GM23338 (cell line): ENCODE measurements at places on chromosomes 12 and 14.

DNA sequence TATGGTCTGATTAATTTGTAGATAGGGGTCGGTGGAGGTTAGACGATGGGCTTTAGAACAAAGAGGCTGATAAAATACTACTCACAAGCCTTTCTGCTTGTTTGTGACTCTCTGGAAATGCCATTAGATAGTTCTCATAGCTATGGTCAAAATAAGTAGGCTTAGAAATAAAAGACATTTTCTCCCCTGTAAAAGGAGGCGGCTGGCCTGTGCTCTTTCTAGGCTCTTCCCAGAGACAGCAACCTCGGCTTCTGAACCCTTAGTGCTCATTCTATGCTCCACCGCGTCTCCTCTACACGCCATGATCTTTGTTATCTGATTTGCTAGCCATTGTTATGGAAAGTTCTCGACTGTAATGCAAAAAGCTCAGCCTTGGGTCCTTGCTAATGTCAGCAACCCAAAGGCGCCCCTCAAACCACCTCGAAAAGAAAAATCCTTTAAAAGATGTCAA lies 64.5 kb downstream of the CRADD start:
- H3K27ac ChIP-seq: peak overlapping the region; percentile 91
- H3K27me3 ChIP-seq: no peaks in the 10 kb centered on the region
- no peaks in the 10 kb centered on the region for H3K36me3 ChIP-seq
- DNase-seq: peak; percentile 97
- H3K4me1 ChIP-seq: peaks cover 46% of the 10 kb centered on the region

GRCh38 chr14:78424311-78424710 lies 254.1 kb downstream of the NRXN3 start:
- no peaks in the 10 kb centered on the region for H3K36me3 ChIP-seq
- no peak for DNase-seq
- H3K27ac ChIP-seq: no peak overlapping the region
- H3K4me3 ChIP-seq: no peak overlapping the region
- H3K27me3 ChIP-seq: no peaks in the 10 kb centered on the region

- no peak overlapping the region for H3K4me3 ChIP-seq
- no peak for DNase-seq
- no peaks in the 10 kb centered on the region for H3K4me1 ChIP-seq
Observed at GRCh38 chr14:103128631-103129300, 5.5 kb downstream of the TNFAIP2 start.

- H3K27ac ChIP-seq: no peak overlapping the region
- no peaks in the 10 kb centered on the region for H3K36me3 ChIP-seq
- H3K4me1 ChIP-seq: peaks cover 16% of the 10 kb centered on the region
- DNase-seq: peak; percentile 54
- H3K27me3 ChIP-seq: no peaks in the 10 kb centered on the region
- H3K4me3 ChIP-seq: no peak overlapping the region
Observed at GRCh38 chr12:108231109-108231905, 102.2 kb downstream of the WSCD2 start.

- H3K4me1 ChIP-seq: peaks cover 21% of the 10 kb centered on the region
- no peak overlapping the region for H3K4me3 ChIP-seq
- DNase-seq: no peak
- H3K36me3 ChIP-seq: peaks cover 9% of the 10 kb centered on the region; the same call in 1 of the 2 replicates
- H3K27ac ChIP-seq: no peak overlapping the region
Observed at GRCh38 chr14:54350203-54350602, 46.6 kb upstream of the CDKN3 start.

DNA sequence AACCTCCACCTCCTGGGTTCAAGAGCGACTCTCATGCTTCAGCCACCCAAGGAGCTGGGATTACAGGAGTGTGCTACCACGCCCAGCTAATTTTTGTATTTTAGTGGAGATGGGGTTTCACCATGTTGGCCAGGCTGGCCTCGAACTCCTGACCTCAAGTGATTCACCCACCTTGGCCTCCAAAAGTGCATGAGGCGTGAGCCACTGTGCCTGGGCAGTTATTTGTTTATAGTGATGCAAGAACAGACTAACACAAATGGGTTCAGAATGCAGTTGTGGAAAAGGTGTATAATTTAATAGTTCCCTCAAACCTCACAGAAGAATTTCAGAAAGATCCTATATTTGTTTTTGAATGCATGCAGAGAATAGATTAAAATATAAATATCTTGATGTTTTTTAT lies 447.1 kb downstream of the ZFP36L1 start:
- peaks cover 45% of the 10 kb centered on the region for H3K4me1 ChIP-seq
- no peaks in the 10 kb centered on the region for H3K36me3 ChIP-seq
- H3K4me3 ChIP-seq: no peak overlapping the region
- no peak overlapping the region for H3K27ac ChIP-seq

- no peaks in the 10 kb centered on the region for H3K36me3 ChIP-seq
- no peak overlapping the region for H3K4me3 ChIP-seq
- H3K27ac ChIP-seq: no peak overlapping the region
- H3K4me1 ChIP-seq: no peaks in the 10 kb centered on the region
- DNase-seq: peak; percentile 2
- no peaks in the 10 kb centered on the region for H3K27me3 ChIP-seq
Observed at GRCh38 chr12:99498756-99499155, 148.8 kb upstream of the GARIN6 start.

- H3K4me1 ChIP-seq: no peaks in the 10 kb centered on the region
- no peak overlapping the region for H3K27ac ChIP-seq
- no peaks in the 10 kb centered on the region for H3K27me3 ChIP-seq
- H3K4me3 ChIP-seq: no peak overlapping the region
Observed at GRCh38 chr12:105057174-105057573, 27.1 kb downstream of the ALDH1L2 start.

DNA sequence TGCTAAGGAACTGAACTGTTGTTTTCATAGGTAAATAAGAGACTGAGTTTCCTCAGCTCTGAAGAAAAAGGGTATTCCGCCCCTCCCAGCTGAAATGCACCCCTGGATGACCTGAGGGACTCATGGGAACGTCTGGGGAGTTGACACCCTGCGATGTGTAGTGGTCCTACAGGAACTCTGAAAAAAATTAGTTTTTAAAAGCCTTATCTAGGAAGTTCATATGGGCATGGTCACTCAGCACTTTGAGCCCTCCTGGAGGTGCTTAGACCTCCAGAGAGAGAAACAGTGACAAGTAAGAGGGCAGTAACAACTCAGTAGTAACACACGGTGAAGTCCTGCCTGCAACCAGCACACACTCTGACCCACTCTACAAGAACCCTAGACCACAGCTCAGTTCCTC lies 91.2 kb upstream of the CNOT2 start:
- no peaks in the 10 kb centered on the region for H3K27me3 ChIP-seq
- no peak overlapping the region for H3K27ac ChIP-seq
- no peak for DNase-seq
- H3K36me3 ChIP-seq: peaks cover 15% of the 10 kb centered on the region
- H3K4me3 ChIP-seq: no peak overlapping the region

DNA sequence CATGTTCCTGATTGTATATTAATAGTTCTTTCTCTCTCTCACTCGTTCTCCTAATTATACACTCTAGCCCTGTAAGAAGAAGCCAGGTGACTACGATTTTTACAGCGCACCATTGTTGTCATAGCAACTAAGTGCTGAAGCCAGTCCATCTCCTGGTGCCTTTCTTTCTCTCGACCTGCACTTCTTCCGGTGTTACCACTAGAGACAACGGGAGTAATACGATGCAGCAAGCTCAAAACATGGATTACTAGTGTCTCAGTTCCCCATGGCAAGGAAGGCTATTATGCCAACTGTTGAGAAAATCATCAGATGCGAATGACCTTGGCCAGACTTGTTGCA lies 40.8 kb upstream of the DCD start:
- no peak overlapping the region for H3K27ac ChIP-seq
- H3K4me3 ChIP-seq: no peak overlapping the region
- DNase-seq: peak; percentile 54
- no peaks in the 10 kb centered on the region for H3K36me3 ChIP-seq
- H3K27me3 ChIP-seq: no peaks in the 10 kb centered on the region

GRCh38 chr14:75301666-75302325 lies 23.2 kb downstream of the FOS start:
- no peaks in the 10 kb centered on the region for H3K27me3 ChIP-seq
- H3K4me1 ChIP-seq: no peaks in the 10 kb centered on the region
- no peaks in the 10 kb centered on the region for H3K36me3 ChIP-seq

DNA sequence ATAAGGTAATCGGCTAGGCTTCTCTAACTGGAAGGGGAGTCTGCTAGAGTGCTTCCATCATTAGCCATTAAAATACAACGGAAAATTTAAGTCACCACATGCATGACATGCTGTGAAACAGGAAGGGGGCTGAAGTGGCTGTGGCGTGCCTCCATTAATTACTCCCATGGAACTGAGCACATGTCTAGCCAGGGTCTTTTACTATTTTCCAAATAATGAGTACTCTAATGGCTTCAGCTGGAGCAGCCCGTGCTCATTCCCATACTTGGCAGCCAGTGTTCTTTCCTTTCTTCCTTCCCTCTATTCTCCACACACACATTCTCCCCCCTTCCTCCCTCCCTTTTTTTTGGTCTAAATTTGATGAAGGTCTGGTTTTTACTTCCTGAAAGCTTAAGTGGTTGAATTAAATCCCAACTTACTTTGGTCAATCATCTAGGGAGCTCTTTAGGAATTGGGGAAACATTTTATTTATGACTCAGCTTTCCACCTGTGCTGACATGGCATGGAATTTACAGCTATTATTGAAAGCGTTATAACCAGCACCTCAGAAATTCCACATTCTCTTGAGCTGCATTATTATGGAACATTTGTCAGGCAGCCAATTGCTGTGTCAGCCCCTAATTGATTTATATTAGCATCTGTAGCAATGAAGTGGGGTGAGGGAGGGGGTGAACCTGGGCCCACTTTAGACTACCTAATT lies 72.3 kb downstream of the LRIG3 start:
- no peak overlapping the region for H3K4me3 ChIP-seq
- no peaks in the 10 kb centered on the region for H3K36me3 ChIP-seq
- H3K27me3 ChIP-seq: no peaks in the 10 kb centered on the region
- 0 out of 2 replicates have a peak, but pooled peaks cover 3% of the 10 kb centered on the region for H3K4me1 ChIP-seq

DNA sequence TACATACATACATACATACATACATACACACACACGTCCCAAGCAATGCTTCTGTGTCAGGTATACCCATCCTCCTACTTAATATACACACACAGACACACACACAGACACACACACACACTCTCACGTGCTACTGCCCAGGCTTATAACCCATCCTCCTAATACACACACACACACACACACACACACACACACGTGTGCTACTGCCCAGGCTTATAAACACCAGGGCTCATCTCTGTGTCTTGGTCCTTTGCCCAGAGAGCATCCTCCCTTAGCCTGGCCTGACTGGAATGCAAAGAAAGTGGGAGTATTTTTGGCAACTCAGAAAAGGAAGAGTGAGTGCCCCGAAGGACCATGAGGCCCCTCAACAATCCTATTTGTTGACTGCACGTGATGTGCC lies 129.0 kb downstream of the RBM19 start:
- H3K4me3 ChIP-seq: no peak overlapping the region
- H3K36me3 ChIP-seq: no peaks in the 10 kb centered on the region
- no peak for DNase-seq
- H3K4me1 ChIP-seq: no peaks in the 10 kb centered on the region
- no peaks in the 10 kb centered on the region for H3K27me3 ChIP-seq

- no peaks in the 10 kb centered on the region for H3K36me3 ChIP-seq
- no peaks in the 10 kb centered on the region for H3K27me3 ChIP-seq
Observed at GRCh38 chr12:15047611-15048010, 74.8 kb downstream of the PDE6H start.

GRCh38 chr12:3446235-3446634 lies 44.8 kb upstream of the PRMT8 start:
- H3K27me3 ChIP-seq: no peaks in the 10 kb centered on the region
- no peak overlapping the region for H3K27ac ChIP-seq
- H3K4me3 ChIP-seq: no peak overlapping the region
- no peak for DNase-seq
- H3K36me3 ChIP-seq: no peaks in the 10 kb centered on the region

GRCh38 chr12:51369581-51369980 lies 21.6 kb downstream of the GALNT6 start:
- H3K36me3 ChIP-seq: no peaks in the 10 kb centered on the region; the same call in 1 of the 2 replicates
- H3K27me3 ChIP-seq: no peaks in the 10 kb centered on the region
- no peak overlapping the region for H3K27ac ChIP-seq
- no peak for DNase-seq
- peaks cover 12% of the 10 kb centered on the region; the same call in 1 of the 2 replicates for H3K4me1 ChIP-seq
- H3K4me3 ChIP-seq: no peak overlapping the region

DNA sequence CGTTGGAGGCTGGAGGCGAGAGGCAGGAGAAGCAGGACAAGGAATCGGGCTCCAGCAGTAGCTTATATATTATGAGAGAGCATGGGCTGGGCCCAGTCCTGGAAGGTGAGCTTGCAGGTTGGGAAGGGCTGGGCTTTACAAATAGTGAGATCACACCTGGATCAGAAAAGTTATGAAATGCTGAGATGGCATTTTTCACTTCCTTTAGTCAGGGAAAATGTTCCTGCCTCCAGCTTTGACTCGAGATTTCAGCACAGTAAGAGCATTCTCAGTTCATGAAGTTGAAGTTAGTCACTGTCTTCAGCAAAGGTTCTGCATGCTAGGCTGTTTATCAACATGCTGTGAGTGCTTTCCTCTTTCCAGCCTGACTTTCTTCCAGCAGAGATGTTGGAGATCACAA lies at the start of gene KRT6C:
Gene KRT6C (minus strand): TSS at position 38 of the 400 bp plus-strand sequence. CDS start 68 bp downstream, outside the sequence.
- no peak for DNase-seq
- H3K27ac ChIP-seq: no peak within 1 kb of the TSS
- H3K4me1 ChIP-seq: no peaks in the 10 kb centered on the region

DNA sequence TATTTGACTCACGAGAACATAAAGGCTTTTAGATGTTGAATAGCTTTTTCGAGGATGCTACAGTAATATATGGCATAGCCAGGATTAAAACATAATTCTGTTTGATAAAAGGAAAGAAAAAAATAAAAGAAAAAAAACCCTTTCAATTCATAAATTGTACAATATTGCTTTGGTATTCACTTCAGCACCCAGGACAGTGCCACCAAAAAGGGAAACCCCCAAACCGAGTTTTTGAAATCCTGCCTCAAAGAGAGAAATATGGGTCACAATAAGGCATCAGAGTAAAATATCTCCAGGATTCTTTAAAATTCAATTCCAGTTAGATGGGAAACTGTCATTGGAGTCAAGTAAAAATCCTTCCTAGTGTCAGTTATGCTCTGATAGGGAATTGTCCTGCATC lies 551.2 kb upstream of the SEL1L start:
- H3K27me3 ChIP-seq: no peaks in the 10 kb centered on the region
- no peak overlapping the region for H3K4me3 ChIP-seq
- H3K27ac ChIP-seq: no peak overlapping the region
- no peak for DNase-seq
- no peaks in the 10 kb centered on the region for H3K36me3 ChIP-seq

- H3K4me1 ChIP-seq: no peaks in the 10 kb centered on the region
- DNase-seq: no peak
- no peaks in the 10 kb centered on the region for H3K36me3 ChIP-seq
- no peak overlapping the region for H3K27ac ChIP-seq
- H3K4me3 ChIP-seq: no peak overlapping the region
Observed at GRCh38 chr12:126076515-126076914, 1011.3 kb downstream of the AACS start.
